ENCODE measurements at places on chromosomes 5 and 9.

DNA sequence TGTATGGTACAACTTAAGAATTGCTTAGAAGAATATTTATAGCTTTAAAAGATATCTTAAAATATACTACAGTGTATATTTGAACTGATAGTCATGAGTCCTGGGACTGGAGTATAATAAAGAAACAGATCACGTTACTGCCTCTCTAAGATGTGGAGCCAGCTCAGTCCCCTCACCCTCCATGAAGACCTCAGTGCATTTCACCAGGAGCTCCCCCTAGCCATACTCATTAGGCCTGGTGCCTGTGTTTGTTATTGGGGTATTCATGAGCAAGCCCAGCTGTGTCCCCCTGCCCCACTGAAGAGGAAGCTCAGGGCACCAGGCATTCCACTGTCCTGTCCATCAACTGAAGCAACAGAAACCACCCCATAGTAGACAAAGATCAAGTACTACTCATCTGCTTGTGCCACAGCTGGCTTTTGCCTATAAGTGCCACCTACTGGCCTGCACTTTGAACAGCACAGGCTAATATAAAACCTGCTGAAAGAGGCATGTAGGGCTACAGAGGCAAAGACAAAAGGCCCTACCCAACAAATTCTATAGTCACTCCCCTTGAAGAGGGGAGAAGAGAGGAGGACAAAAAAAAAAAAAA, 850.2 kb upstream of the NUDT12 start:
- DNase-seq: no peak

- DNase-seq: no peak
Measured at GRCh38 chr9:26913138-26913668, 20.6 kb upstream of the CAAP1 start.

DNA sequence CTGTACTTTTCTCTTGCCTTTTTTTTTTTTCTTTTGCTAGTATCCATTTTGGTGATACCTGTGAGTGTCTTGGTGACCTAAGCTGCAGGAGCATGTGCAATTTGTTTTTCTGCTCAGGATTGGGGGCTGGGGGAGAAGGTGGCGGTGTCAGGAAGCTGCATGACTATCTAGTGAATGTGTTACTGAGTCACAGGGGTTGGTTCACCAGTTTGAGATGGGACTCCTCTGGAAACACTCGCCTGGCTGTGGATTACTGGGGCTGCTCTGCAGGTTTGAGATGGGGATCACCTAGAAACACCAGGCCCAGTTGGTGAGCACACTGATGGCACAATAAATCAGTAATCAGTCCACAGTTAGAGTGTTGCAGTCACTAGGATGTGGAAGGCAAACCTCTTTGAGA, 447.9 kb downstream of the SPATA31D1 start:
- no peak for DNase-seq

- no peak for DNase-seq
Measured at GRCh38 chr9:127051881-127052595, 70.4 kb downstream of the ANGPTL2 start.

DNA sequence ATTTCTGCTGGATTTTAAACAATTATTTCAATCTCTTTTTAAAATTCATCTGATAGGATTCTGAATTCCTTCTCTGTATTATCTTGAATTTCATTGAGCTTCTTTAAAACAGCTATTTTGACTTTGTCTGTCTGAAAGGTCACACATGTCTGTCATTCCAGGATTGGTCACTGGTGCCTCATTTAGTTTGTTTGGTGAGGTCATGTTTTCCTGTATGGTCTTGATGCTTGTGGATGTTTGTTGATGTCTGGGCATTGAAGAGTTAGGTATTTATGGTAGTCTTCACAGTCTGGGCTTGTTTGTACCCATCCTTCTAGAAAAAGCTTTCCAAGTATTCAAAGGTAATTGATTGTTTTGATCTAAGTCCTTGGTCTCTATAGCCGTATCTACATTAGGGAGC, 39.1 kb downstream of the DENND4C start:
- DNase-seq: no peak

DNA sequence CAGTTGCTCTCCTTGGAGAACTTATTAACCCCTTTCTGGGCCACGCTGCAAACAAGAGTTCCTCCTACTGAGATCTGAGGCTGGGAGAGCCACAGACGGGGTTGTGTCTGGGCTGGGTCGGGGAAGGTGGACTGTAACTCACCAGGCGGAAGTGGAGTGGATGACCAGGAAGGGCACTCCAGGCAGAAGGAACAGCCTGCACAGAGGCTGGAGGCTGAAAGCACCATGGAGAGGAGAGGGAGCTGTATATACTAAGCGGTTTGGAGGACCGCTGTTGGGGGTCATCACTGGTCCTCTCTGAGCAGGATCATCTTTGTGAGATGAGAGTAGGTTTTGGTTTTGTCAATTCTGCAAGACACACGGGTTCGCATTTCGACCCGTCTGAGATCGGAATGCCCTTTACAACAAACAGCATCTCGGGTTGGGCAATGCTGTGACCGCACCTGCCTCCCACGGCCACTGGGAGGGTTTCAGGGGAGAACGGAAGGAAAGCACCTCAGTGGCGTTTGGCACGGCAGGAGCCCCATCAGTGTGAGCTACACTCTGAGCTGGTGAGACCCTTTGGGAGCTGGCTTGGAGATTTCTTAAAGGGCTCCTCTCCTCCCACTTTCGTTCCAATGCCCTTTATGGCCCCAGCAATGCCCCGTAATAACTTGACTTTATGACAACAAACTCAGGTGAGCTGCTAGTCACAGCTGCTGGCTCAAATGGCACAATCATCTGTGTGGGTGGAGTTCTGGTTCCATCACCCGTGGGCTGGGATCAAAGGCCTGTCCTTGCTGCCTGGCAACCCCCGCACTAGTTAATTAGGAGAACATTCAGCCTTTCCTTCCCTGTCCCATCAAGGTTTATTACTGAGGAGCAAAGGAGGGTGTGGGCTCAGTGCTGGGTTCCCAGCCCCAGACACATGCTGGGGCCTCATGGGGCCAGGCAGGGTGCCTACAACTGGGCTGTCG, 18.7 kb upstream of the NEURL1B start:
- DNase-seq: no peak

GRCh38 chr5:168447808-168448207, 38.5 kb upstream of the RARS1 start:
- no peak for DNase-seq

- DNase-seq: no peak
Measured at GRCh38 chr5:115895821-115896220, 54.1 kb downstream of the AP3S1 start.

DNA sequence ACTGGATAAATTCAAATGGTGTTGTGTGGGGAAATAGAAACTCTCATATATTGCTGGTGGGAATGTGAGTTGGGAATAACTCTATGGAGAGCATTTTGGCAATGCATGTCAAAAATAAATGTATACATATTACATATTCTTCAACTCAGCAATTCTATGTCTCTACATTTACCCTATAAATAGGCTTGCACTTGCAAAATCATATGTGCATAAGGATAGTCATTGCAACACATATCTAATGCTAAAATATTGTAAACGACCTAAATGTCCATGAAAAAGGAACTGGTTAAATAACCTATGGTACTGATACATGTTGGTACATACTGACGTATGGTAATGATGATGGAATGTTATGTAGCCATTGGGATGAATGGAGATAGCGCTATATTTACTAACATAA, 94.5 kb upstream of the CHD1 start:
- DNase-seq: no peak

DNA sequence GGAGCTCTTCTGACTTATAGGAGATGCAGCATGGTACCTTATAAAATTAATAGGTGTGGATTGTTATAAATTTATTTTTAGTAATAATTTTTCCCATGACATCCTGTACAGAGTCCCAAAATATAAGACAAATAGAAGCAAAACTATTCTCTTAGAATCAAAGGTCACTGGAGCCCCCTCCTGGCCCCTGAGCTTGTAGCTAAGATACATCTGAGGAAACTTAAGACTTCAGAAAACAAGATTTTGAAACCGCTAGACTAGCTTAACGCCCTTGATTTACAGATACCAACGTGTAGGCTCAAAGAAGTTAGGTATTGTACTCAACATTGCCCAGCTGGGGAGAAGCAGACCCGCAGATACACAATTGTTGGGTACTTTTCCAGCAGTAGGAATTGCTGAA, 45.7 kb upstream of the KCNN2 start:
- DNase-seq: no peak

GRCh38 chr5:164809821-164810220, 1304.4 kb downstream of the MAT2B start:
- DNase-seq: no peak

DNA sequence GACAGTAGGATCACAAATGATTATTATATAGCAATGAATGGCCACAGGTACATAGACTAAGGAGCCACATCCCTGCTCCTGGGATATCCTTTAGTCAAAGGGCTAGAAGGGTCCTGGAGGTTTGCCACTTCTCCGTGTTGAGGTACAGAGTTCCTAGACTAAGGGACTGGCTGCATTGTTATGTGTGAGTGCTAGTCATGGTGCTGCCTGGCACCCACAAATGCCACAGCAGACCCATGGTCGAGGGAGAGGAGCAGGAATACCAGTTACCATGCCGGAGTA, 47.4 kb downstream of the EXOSC2 start:
- no peak for DNase-seq

- no peak for DNase-seq
Measured at GRCh38 chr5:41338136-41338675, 124.9 kb upstream of the C6 start.

- DNase-seq: no peak
Measured at GRCh38 chr9:79195879-79196278, 375.9 kb upstream of the TLE4 start.

- no peak for DNase-seq
Measured at GRCh38 chr9:92964607-92965060, 17.3 kb downstream of the FGD3 start.
